Brain microvascular endothelial cell (primary cell): ENCODE measurements at places on chromosomes 3 and 15.
A peak's percentile ranks its signal among the peaks of the same experiment; 100 is the strongest.

GRCh38 chr3:100753846-100754245 is 44.6 kb downstream of the TFG start:
- DNase-seq = no peak

DNA sequence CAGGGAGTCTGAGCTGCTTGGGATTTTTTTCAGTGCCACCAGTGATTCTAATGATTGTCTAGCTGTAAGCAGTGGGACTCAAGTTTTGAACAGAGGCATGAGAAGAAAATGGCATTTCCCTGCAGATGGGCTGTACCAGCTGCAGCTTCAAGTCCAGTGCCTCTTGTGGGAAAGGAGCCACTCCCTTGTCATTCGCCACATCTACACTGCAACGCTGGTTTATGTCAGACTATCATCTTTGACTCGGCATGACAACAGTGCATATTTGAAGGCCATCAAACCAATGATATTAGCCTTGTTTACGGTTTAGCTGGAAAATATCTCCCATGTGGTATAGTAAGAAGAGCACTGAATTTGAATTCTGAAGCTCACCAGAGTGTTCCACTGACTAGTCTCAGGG is 22.2 kb downstream of the SCG5 start:
- DNase-seq = no peak

DNA sequence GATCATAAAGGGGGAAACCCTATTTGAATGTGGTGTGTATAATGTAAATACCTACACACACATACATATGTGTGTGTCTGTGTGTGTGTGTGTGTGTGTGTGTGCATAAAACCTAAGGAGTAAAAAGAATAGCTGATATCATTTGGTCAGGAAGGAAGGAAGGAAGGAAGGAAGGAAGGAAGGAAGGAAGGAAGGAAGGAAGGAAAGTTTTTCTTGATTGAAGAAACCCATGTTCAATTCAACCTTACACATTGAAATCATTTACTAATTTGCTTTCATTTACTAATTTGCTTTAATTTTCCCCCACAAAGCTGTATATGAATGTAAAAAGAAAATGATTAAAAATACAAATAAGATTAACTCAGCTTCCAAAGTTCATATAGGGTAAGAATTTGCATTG is 386.6 kb downstream of the ROBO2 start:
- no peak for DNase-seq

GRCh38 chr15:46080016-46080415 is 445.2 kb downstream of the SQOR start:
- no peak for DNase-seq

- no peak for DNase-seq
Observed at GRCh38 chr3:73465926-73466325, 158.8 kb downstream of the PDZRN3 start.

DNA sequence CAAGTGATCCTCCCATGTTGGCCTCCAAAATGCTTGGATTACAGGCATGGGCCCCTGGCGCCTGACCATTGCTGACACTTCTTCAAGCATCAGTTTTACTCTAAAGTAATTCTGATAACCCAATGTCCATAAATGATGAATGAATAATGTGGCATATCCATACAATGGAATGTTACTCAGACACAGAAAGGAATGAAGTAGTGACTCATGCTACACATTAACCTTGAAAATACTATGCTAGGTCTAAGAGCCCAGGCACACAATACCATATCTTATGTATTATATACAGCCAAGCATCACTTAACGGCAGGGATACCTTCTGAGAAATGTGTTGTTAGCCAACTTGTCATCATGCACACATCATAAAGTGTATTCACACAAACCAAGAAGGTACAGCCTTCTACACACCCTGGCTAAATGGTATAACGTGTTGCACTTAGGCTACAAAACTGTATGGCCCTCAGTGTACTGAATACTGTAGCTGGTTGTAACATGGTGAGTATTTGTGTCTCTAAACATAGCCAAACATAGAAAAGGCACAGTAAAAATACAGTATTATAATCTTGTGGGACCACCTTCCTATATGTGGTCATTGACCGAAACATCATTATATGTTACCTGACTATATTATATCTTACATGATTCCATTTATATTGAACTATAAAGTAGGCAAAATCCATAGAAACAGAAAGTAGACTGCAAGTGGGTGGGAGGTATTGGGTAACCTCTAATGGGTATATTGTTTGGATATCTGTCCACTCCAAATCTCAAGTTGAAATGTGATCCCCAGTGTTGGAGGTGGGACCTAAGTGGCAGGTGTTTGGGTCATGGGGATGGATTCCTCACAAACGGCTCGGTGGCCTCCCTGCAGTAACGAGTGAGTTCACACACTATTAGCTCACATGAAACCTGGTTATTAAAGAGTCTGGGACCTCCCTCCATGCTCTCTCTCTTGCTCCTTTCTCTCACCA is 31.4 kb downstream of the MKRN2 start:
- DNase-seq = no peak

GRCh38 chr3:151579571-151580270 is 118.9 kb upstream of the IGSF10 start:
- no peak for DNase-seq

GRCh38 chr3:45145681-45146614 is at the start of gene CDCP1:
Gene CDCP1 (minus strand): TSS chr3:45146378. CDS start chr3:45146287, 91 bp downstream.
- no peak for DNase-seq

- DNase-seq = no peak
Observed at GRCh38 chr3:178841011-178841410, 230.6 kb downstream of the ZMAT3 start.

- no peak for DNase-seq
Observed at GRCh38 chr3:149271669-149272068, 50.0 kb upstream of the CP start.

GRCh38 chr3:161927131-161927530 is 430.5 kb downstream of the OTOL1 start:
- DNase-seq = no peak

DNA sequence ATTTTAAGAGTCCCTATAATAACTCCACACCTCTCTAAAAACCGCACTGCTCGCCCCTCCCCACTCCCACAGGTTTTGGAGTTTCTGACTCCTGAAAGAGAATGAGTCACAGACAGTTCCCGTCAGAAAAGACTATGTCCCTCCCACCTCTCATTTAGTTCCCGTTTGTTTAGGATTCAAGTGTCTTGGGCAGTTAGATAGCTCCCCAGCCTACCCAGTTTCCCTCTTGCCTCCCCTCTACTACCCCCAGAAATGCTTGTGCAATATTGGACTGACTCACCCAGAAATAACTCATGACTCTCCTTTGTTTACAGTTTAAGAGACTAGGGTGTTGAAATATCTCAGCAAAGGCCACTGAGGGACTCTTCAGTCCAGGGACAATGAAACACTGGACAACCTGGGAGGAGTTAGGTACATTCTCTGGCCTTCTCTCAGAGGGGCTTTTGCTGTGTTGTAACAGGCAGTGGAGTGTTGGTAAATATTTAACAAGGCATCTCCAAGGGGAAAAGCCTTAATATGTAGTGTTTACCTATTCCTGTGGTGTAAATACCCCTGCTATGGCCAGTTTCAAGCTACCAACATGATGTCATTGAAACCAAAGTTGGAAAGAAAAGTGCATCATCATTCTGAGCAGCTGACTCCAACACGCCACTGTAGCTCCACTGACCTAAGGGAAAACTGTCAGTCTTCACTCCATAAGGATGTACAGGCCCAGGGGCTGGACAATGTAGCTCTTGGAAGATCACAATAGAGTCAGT is 96.1 kb upstream of the CHD2 start:
- DNase-seq = peak; percentile 99

GRCh38 chr3:185439745-185440466 is 58.9 kb downstream of the TMEM41A start:
- DNase-seq = no peak

DNA sequence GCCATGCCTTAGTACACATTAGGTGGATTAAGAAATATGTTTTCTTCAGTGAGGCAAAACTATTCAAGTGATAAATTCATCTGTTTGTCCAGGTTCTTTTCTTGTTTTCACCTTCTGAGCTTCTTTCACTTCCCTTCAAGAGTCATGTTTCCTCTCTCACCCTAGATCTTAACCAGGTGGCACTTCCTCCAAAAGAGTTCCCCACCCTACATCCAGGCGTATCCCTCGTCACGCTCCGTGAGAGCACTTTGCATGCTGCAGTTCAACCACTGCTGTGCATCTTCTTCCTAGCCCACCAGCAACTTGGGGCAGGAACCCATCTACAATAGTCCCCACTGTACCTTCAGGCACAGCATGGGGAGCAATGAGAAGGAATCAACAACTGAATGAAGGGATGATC is 28.9 kb downstream of the OSBPL10 start:
- no peak for DNase-seq

- DNase-seq = no peak
Observed at GRCh38 chr3:38782148-38782547, 33.9 kb downstream of the SCN10A start.

DNA sequence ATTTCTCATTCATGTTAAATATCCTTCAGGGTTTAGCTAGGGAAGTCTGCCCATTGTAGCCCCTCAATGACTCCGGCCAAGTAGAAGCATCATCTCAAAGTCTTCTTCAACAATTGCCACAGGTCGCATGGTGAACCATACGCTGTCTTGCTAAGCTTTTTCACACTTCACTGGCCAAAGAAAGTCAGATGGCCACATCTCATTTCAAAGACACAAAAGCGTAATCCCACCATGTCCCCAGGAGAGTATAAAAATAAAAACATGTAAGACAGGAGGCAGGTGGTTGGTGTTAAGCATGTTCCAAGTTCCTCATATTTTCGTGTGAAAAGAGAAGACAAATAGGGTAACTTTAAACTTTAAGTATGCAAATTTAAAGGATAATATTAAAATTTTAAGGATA is 147.4 kb downstream of the ERC2 start:
- no peak for DNase-seq

- DNase-seq = no peak
Observed at GRCh38 chr3:86711634-86712033, 279.3 kb downstream of the VGLL3 start.

- peak; percentile 64 for DNase-seq
Observed at GRCh38 chr15:90774731-90775514, 57.8 kb downstream of the BLM start.

GRCh38 chr3:125381314-125381713 is 6.2 kb upstream of the ZNF148 start:
- no peak for DNase-seq

DNA sequence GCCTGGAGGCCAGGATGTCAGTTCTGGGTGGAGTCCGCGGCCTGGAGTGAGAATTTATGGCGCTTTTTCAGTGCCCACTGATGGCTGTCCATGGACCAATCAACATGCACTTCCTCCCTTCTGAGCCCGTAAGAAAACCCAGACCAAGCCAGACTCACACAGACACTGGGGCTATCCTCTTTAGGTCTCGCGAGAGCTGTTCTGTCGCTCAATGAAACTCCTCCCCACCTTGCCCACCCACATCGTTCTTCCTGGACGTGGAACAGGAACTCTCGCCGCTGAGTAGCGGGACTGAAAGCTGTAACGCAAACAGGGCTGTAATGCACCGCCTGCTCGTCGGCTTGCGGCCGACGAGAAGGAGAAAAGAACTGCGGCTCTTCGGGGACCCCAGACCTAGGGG is 833.0 kb upstream of the CADM2 start:
- DNase-seq = no peak

DNA sequence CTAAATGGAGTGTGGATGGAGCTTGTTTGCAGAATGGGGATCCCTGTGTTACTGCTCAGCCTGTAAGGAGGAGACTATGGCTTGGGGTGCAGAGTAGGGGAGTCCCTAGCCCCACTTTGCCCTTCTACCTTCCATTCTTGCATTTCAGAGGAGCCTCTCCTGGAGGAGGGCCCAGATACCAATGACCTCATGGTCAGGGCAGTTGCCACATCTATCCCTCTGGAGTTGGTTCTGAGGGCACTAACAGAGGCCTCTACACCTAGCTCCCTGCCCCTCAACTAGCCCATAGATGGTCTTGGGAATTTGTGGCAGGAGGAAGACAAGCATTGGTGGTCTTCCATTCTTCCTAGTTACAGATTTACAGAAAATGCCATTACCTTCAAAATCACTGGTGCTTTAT is 6.1 kb downstream of the SKOR1 start:
- DNase-seq = no peak

- DNase-seq = no peak
Observed at GRCh38 chr15:67064607-67065530, 533 bp upstream of the SMAD3 start.

DNA sequence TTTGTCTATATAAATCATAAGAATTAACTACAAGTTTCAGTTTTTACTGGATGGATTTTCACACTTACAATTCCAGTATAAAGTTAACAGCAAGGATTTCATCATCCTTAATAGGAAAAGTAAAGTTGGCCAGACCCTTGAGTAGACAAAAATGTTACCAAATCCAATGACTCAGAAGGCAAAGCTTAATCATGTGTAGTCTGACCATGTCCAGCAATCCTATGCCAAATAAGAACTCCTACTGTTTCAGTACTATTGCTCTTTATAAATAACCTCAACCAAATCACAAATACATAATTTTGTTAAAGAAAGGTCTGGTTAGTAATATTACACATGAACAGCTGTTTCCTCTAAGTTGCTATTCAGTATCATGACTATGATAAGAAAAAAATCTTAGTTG is 35.0 kb downstream of the PLOD2 start:
- peak; percentile 53 for DNase-seq

- DNase-seq = peak; percentile 95
Observed at GRCh38 chr15:33098094-33099058, 96.1 kb downstream of the FMN1 start.

GRCh38 chr15:29942143-29942542 is 119.9 kb upstream of the TJP1 start:
- DNase-seq = peak; percentile 23

GRCh38 chr3:186165331-186165730 is 56.4 kb upstream of the ETV5 start:
- no peak for DNase-seq
